ENCODE measurements at places on chromosomes 1 and 21.

DNA sequence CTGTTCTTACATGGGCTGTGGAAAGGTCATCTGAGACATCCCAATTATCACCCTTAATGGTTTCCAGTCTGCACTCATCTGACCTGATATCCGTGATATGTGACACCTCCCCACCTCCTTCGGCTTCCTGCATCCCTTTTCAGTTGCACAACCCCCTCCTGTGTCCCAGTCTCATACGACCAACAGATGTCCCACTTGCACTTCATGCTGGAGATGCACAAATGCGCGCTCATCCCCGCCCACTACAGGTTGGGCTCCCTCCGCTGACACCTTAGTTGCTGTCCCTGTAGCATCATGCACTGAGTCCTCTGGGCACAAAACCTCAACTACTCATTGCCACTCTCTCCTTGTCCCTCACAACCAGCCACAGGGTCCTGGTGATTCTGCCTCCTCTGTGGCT, 94.4 kb downstream of the MIS18A start:
- no peak for DNase-seq

GRCh38 chr21:42088658-42089057, 17.5 kb downstream of the UMODL1 start:
- no peak for DNase-seq

DNA sequence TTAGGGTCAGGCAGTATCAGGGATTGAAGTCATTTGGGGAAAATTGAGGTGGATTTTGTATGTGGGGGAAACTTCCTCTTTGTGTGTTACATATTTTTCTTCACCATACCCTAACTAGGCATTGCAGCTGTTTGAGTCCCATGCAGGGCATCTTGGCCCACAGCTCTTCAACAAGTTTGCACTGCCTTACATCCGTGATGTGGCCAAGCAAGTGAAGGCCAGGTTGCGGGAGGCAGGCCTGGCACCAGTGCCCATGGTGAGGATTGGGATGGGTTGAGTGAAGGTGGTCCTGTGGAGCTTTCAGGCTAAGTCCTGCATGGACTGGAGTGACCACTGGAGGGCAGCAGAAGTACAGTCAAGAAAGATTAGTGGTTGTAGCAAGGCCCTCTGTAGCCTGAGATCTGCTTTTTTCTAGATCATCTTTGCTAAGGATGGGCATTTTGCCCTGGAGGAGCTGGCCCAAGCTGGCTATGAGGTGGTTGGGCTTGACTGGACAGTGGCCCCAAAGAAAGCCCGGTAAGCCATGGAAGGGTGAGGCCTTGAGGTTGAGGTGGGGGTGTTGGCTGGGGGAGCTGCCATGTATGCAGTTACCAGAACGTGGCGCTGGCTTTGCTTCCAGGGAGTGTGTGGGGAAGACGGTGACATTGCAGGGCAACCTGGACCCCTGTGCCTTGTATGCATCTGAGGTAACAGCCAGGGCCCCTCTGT, 2.4 kb downstream of the UROD start:
- DNase-seq = peak; percentile 73

- DNase-seq = no peak
Observed at GRCh38 chr1:3611170-3612019, at the start of gene MEGF6. Gene MEGF6, minus strand, starts transcription at chr1:3611508. Its CDS starts 240 bp downstream, at chr1:3611268.

- DNase-seq = no peak
Observed at GRCh38 chr1:89503690-89504089, 20.9 kb upstream of the LRRC8B start.

Data from MV-4-11 (cell line).